ENCODE measurements at places on chromosomes 6 and 20. TPM values are rescaled to one million over a fixed set of nuclear protein-coding genes. Genes with fewer than 3 reads are reported as not detected.

The MAFB gene
- total RNA-seq = 2.1 TPM

- no peak for DNase-seq
Measured at GRCh38 chr20:17910828-17911294, 57.7 kb downstream of the SNX5 start.

The HRH3 gene
- not detected for total RNA-seq

The FRK gene
- total RNA-seq = 0.08 TPM

DNA sequence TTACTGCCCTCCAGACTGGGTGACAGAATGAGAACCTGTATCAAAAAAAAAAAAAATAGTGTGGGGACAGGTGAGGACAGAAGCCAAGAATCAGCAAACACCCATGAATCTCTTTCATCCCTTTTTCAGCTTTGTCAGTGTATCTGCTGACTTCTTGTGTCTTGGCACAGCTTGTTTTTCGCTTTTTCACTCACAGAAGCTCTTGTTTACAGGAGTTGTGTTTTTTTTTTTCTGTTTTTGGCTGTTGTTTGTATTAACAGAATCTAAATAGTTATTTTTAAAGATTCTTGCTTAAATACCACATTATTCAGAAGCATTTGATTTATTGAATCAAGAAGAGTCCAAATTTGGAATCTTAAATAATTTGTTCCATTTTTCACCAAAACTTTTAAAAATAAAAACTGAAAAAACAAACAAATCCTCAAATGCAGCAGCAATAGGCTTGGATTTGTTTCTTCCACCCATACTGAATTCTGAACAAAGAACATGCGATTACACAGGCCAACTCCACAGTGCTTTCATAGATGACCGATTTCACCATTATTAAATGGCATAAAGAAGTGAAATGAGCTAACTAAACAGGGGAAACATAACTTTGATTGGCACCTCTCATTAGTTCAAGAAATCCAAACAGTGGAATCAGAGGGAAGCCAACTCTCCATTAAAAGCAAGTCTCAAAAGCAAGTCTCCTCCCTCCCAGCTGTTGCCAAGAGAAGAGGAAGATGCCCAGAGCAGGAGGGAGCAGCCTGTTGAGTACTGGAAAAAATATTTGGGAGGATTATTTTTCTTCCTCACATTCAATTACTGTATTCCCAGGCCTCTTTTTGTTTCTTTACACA is 27.2 kb upstream of the GPR63 start:
- DNase-seq = no peak

The HLA-DOA gene
- 7.3 TPM for total RNA-seq

DNA sequence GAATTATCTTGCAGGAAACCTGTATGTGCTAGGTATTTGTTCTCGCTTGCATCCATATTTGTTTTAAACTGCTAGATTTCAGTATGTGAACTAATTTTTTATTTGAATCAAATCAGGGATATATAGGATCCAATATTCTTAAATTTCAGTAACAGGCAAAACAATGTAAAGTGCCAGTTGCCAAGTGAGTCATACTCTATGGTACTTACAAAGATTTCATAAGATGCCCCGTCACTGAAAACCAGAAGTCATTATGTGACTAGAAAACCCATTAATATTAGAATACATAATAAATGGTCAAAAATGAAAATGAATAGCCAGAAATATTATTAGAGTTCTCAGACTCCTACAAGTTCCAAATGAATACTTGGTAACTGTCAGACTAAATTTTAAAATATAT is 481.2 kb downstream of the TFAP2A start:
- DNase-seq = no peak

Measured in endothelial cell (in vitro differentiated cells).